NCI-H2107 (cell line): ENCODE measurements at places on chromosomes 7 and 10.

DNA sequence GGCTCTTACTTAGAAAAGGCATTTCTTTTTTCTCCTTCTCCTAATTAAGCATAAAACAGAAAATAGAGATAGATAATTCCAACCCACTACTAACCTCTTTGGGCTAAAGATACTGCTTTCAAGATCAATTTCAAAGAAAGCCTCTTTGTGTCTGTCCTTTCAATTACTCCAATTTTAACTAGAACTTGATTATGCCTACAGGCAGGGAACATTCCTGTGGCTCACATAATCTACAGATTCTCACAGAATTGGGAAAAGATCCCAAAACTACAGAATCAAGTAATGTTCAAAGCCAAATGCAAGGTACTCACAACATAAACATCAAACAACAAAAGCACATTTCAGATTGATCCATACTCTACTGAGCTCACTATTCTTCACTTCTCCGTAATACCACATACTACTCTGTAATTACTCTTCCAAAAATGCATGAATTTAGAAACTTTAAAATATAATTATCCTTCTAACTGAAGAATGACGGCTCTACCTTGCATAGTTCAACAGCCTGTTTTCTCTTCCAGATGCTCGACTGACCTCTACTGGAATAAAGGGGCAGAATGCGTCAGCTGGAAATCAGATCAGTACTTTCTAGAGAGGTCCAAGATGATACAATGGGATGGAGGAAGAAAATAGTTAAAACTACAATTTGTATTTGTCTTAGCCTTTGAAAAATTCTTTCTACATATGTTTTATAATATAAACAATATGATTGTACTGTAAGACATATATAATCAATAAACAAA lies 3.9 kb downstream of the MTERF1 start:
- no peak for DNase-seq

GRCh38 chr7:142503036-142503435 lies 245.2 kb upstream of the PRSS58 start:
- DNase-seq, result no peak

DNA sequence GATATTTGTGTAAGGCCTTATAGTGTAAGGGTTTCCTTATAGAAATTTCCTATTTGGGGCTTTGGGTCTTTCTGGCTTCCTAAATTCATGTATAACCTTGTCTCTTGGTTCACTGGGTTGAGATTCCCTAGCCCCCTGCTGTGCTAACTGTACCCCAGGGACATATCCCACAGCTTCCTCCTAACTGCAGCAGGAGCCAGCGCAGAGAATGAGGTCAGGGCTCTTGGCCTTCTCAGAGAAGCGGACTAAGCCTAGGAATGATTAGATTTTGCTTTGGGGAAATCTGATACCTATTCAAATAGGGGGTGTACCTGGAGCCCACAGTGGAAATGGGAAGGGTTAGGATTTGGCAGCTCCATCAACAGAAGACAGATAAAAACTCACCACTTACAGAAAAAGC lies 138.1 kb upstream of the EFCAB10 start:
- DNase-seq, result peak; percentile 72

GRCh38 chr7:27966219-27966780 lies 214.3 kb downstream of the JAZF1 start:
- DNase-seq, result no peak

DNA sequence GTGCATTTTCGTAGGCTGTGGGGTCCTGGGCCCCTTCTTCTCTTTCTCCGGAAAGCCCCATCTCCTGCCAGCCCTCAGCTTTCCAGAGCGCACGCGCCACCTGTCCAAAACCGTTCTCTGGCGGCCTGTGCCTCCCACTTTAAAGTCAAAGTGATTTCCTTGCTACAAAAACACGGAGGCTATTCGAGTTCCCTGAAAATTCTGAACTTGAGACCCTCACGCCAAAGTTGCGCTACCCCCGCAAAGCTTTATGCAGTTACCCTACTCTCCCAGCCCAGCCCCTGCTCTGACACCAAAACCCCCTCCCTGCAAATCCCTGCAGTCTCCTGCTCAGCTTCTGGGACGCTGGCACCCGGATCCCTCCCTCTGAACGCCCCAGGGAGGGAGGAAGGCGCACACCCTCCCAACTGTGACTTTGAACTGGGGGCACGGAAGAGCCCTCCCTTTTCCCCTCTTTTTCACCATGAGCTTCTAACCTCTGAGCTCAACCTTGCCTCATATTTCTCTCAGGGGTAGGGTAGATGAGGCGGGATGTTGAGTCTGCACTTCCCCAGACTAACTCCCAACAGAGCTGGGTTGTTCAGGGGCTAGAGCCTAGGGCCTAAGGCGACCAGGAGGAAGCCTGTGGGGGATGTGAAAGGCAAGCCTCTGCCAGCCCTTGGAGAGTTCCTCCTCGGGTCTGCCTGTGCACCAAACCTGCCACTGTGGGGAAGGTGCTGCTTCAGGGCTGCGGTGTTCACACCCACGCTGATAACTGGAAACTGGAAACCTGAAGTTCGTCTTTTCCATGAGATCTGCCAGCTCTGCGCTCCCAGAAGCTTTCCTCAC lies 2.7 kb upstream of the PAX4 start:
- DNase-seq, result no peak

- DNase-seq, result no peak
Measured at GRCh38 chr7:39721919-39722597, 98.7 kb downstream of the RALA start.

GRCh38 chr10:97518301-97519043 lies 19.7 kb downstream of the UBTD1 start:
- DNase-seq, result no peak

GRCh38 chr7:140596519-140597427 lies 43.8 kb downstream of the DENND2A start:
- no peak for DNase-seq

GRCh38 chr7:7761974-7762779 lies 43.8 kb upstream of the RPA3 start:
- DNase-seq, result no peak

GRCh38 chr7:134044682-134045081 lies 82.5 kb upstream of the LRGUK start:
- no peak for DNase-seq

- no peak for DNase-seq
Measured at GRCh38 chr10:107434854-107435253, 270.3 kb upstream of the SORCS1 start.

DNA sequence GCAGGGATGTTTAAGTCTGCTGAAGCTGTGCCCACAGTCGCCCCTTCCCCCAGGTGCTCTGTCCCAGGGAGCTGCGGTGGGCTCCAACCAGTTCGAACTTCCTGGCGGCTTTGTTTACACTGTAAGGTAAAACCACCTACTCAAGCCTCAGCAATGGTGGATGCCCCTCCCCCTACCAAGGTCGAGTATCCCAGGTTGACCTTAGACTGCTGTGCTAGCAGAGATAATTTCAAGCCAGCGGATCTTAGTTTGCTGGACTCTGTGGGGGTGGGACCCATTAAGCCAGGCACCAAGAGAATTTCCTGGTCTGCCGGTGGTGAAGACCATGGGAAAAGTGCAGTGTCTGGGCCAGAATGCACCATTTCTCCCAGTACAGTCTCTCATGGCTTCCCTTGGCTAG lies 56.0 kb downstream of the CCDC7 start:
- DNase-seq, result no peak

DNA sequence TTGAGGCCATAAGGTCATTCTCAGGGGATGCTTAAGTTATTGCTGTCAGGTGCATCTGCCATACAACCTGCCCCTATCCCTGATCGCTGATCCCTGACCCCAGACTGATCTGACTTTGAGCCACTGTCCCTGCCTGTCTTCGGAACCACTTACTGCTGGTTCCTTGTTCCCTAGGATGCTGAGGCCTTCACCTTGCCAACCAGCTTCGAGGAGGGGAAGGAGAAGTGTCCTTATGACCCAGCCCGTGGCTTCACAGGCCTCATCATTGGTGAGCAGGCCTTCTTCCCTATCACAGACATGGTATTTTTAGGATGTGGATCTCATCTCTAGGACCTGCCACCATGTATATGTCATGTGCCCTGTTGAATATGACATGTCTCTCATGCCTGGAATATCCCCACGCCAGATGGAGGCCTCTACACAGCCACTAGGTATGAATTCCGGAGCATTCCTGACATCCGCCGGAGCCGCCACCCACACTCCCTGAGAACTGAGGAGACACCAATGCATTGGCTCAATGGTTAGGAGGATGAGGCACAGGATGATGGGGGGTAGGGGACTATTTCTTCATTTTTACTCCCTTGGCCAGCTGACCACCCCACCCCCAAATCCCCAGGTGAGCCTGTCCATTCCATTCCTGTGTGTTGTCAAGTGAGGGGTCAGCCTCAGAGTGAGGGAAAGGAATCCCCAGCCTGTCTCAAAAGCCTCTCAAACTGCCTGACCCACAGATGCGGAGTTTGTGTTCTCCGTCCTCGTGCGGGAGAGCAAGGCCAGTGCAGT lies 9.0 kb downstream of the MRPL43 start:
- no peak for DNase-seq

DNA sequence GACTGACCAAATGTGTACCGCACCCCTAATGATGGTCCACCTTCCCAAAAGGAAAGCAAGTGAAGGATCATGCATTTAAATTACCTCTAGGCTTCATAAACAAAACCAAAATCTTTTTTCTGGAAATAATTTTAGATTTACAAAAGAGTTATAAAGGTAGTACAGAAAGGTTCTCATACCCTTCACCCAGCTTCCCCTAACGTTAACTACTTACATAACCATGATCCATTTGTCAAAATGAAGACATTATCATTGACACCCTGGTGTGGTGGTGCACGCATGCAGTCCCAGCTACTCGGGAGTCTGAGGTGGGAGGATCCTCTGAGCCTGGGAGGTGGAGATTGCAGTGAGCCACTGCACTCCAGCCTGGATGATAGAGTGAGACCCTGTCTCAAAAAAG lies 75.1 kb upstream of the TCF7L2 start:
- DNase-seq, result no peak

DNA sequence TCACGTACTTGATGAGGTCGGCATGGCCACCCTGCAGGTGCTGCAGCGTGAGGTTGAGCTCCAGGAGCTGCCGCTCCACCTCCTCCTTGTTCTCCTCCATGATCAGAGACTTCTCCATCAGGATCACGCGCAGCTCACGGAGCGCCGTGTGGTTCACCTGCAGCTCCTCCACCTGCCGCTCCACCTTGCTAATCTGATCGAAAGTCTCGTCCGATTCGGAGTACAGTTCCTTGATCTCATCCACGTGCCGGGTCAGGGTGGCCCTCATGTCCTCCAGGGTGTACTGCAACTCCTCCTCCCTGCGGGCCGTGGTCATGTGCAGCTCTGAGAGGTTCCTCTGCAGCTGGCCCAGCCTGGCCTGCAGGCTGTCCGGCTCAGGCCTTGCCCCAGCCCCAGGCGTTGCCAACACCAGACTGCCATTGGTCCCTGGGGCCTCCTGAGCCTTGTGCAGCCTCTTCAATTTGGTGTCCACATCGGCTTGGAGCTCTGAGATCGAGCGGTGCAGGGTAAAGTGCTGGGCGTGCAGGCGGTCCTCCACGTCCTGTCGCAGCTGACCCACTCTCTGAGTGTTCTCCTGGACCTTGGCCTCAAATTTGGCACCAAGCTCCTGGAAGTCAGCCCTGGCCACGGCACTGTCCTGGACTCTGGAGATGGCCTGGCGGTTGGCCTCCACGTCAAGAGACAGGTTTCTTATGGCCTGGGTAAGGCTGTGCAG lies 13.9 kb downstream of the MMRN2 start:
- DNase-seq, result no peak

GRCh38 chr10:87538092-87539015 lies 33.7 kb downstream of the MINPP1 start:
- no peak for DNase-seq
